Activated CD4-positive, alpha-beta memory T cell treated with anti-CD3 and anti-CD28 coated beads for 36 hours (primary cell): ENCODE measurements at places on chromosomes 2 and 18. TPM values are rescaled to one million over a fixed set of nuclear protein-coding genes. Genes with fewer than 3 reads are reported as not detected.

- no peak overlapping the region for H3K27ac ChIP-seq
- no peaks in the 10 kb centered on the region for H3K36me3 ChIP-seq
- peaks cover 2% of the 10 kb centered on the region for H3K4me1 ChIP-seq
- no peaks in the 10 kb centered on the region for H3K27me3 ChIP-seq
Observed at GRCh38 chr2:221753401-221753800, 181.3 kb upstream of the EPHA4 start.

- H3K36me3 ChIP-seq, result no peaks in the 10 kb centered on the region
- H3K4me1 ChIP-seq, result peaks cover 23% of the 10 kb centered on the region
- peaks cover 42% of the 10 kb centered on the region for H3K27me3 ChIP-seq
- peak overlapping the region; percentile 72 for H3K4me3 ChIP-seq
- H3K27ac ChIP-seq, result no peak overlapping the region
- peak; percentile 82 for DNase-seq
Observed at GRCh38 chr2:27264753-27265535, 2.1 kb upstream of the SLC30A3 start.

GRCh38 chr2:36562240-36562639, 35.7 kb downstream of the FEZ2 start:
- peaks cover 25% of the 10 kb centered on the region for H3K36me3 ChIP-seq
- no peak for DNase-seq
- H3K27me3 ChIP-seq, result no peaks in the 10 kb centered on the region
- H3K4me3 ChIP-seq, result no peak overlapping the region

GRCh38 chr2:200624658-200625057, 38.8 kb downstream of the AOX1 start:
- peaks cover 22% of the 10 kb centered on the region for H3K27me3 ChIP-seq
- H3K4me1 ChIP-seq, result no peaks in the 10 kb centered on the region
- H3K27ac ChIP-seq, result no peak overlapping the region
- no peak for DNase-seq

DNA sequence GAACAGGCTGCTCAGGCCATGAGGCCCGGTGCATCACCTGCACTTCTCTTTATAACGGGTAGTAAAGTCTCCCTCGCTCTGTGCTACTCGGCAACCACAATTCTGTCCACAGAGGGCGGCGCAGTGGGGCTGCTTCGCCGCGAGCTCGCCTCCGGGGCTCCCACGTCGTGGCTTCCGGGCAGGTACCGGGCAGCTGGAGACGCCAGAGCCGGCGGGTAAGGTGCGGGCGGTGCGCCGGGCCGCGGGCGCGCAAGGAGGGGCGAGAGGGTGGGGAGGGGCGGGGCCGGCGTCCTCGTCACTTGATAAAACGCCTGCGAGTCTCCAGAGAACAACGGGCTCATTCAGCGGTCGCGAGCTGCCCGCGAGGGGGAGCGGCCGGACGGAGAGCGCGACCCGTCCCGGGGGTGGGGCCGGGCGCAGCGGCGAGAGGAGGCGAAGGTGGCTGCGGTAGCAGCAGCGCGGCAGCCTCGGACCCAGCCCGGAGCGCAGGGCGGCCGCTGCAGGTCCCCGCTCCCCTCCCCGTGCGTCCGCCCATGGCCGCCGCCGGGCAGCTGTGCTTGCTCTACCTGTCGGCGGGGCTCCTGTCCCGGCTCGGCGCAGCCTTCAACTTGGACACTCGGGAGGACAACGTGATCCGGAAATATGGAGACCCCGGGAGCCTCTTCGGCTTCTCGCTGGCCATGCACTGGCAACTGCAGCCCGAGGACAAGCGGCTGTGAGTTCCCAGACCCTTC, at the start of gene ITGA6:
ITGA6 (plus strand) TSS at position 331 of the 734 bp plus-strand sequence.
- peak within 1 kb of the TSS; percentile 56 for H3K27ac ChIP-seq
- peaks cover 77% of the 10 kb centered on the region for H3K4me1 ChIP-seq
- peak within 1 kb of the TSS; percentile 80 for H3K4me3 ChIP-seq
- H3K36me3 ChIP-seq, result no peaks in the 10 kb centered on the region

GRCh38 chr2:215493376-215493775, 57.5 kb upstream of the FN1 start:
- H3K27me3 ChIP-seq, result peaks cover 10% of the 10 kb centered on the region
- no peak overlapping the region for H3K27ac ChIP-seq
- no peak for DNase-seq
- H3K4me3 ChIP-seq, result no peak overlapping the region

GRCh38 chr2:21812766-21813165, 689.0 kb downstream of the TDRD15 start:
- no peaks in the 10 kb centered on the region for H3K4me1 ChIP-seq
- no peaks in the 10 kb centered on the region for H3K27me3 ChIP-seq
- no peaks in the 10 kb centered on the region for H3K36me3 ChIP-seq

DNA sequence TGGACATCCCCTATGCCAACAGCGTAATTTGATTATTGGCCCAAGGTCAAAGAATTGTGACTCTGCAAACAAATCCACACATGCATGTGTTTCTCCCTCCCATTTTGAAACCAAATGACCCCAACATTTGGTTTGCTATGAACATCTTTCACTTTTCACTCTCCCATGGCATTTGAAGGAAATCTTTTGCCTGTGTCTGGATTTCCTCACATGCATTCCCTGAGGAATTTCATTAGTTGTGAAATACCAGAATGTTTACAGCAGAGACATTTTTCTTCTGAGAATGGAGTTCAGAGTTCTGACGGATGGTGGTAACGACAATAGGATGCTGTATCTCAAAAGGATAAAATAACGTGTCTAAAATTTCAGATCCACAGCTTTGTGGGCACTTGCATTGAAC, 60.3 kb upstream of the LMAN1 start:
- no peak overlapping the region for H3K27ac ChIP-seq
- H3K4me3 ChIP-seq, result no peak overlapping the region
- no peaks in the 10 kb centered on the region for H3K36me3 ChIP-seq

GRCh38 chr2:1925928-1926327, 181.6 kb upstream of the PXDN start:
- no peak overlapping the region for H3K4me3 ChIP-seq
- no peak for DNase-seq
- H3K36me3 ChIP-seq, result no peaks in the 10 kb centered on the region

- H3K4me3 ChIP-seq, result no peak overlapping the region
- no peak overlapping the region for H3K27ac ChIP-seq
- no peaks in the 10 kb centered on the region for H3K27me3 ChIP-seq
- no peaks in the 10 kb centered on the region for H3K36me3 ChIP-seq
- H3K4me1 ChIP-seq, result no peaks in the 10 kb centered on the region
Observed at GRCh38 chr18:7622721-7623120, 55.6 kb downstream of the PTPRM start.

GRCh38 chr2:206031950-206032567, 53.9 kb downstream of the INO80D start:
- no peak for DNase-seq
- H3K36me3 ChIP-seq, result peaks cover 68% of the 10 kb centered on the region
- H3K27me3 ChIP-seq, result no peaks in the 10 kb centered on the region
- no peak overlapping the region for H3K27ac ChIP-seq
- no peak overlapping the region for H3K4me3 ChIP-seq

DNA sequence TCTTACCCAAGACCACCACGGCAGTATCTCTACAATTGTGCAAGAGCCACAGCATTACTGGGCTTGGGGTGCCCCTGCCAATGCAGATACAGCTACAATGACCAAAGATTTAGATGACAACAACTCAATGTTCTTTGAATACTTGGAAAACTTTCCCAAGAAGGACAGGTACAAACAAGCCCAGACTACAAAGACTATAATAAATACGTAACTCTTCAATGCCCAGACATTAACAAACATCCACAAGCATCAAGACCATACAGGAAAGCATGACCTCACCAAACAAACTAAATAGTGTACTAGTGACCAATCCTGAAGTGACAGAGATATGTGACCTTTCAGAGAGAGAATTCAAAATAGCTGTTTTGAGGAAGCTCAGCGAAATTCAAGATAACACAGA, 62.8 kb downstream of the ICA1L start:
- peaks cover 16% of the 10 kb centered on the region for H3K36me3 ChIP-seq
- H3K4me3 ChIP-seq, result no peak overlapping the region
- no peaks in the 10 kb centered on the region for H3K4me1 ChIP-seq
- no peak for DNase-seq
- H3K27ac ChIP-seq, result no peak overlapping the region

DNA sequence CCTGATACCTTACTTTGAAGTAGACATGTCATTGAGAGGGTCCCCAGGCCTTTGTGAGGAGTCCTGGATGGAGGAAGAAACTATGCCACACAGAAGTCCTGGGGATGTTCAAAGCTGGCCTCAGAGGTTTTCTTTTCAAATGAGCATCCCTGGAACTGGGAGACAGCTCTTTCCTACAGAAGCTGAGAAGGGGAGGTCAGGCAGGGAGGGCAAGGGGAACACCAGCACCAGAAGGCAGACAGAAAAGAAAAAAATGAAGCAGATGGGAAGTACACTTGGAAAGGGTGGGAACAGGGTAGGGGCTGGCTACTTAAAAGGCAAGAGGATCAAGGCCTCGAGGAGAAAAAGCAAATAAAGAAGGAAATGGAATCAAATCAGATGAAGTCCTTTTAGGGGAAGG, 120.0 kb downstream of the FMNL2 start:
- H3K36me3 ChIP-seq, result no peaks in the 10 kb centered on the region
- peaks cover 13% of the 10 kb centered on the region for H3K27me3 ChIP-seq
- no peak for DNase-seq
- H3K4me3 ChIP-seq, result no peak overlapping the region

GRCh38 chr18:13137670-13138419, 80.7 kb upstream of the LDLRAD4 start:
- peak overlapping the region; percentile 88 for H3K4me3 ChIP-seq
- no peaks in the 10 kb centered on the region for H3K36me3 ChIP-seq
- no peaks in the 10 kb centered on the region for H3K27me3 ChIP-seq

DNA sequence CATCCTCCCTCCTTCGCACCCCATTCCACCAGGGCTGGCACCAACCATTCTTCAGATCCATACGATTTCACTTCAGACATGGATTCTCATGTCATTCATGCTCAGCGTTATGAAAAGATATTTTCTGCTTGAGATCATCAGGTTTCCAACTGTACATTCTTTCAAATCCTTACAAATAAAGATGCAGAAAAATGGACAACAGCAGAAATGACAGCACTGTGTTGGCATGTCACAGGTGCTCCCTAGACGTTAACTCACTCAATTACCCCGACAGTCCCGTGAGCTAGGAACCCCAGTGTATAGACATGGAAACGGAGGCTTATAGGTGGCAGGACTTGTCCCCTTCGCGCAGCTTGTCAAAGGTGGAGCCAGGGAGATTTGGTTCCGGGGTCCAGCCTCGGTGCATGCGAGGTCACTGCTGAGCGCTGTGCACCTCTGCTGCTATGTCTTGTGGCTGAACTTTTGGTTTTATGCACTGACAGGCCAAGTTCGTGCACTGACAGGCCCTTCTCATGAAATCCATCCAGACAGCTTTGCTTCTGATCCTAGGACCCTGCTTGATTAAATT, 17.7 kb downstream of the FHL2 start:
- no peaks in the 10 kb centered on the region for H3K4me1 ChIP-seq
- no peak for DNase-seq
- no peak overlapping the region for H3K27ac ChIP-seq
- H3K27me3 ChIP-seq, result no peaks in the 10 kb centered on the region
- H3K36me3 ChIP-seq, result no peaks in the 10 kb centered on the region

GRCh38 chr2:11774600-11774999, 28.2 kb downstream of the LPIN1 start:
- peaks cover 57% of the 10 kb centered on the region for H3K4me1 ChIP-seq
- no peaks in the 10 kb centered on the region for H3K27me3 ChIP-seq
- no peak overlapping the region for H3K4me3 ChIP-seq

DNA sequence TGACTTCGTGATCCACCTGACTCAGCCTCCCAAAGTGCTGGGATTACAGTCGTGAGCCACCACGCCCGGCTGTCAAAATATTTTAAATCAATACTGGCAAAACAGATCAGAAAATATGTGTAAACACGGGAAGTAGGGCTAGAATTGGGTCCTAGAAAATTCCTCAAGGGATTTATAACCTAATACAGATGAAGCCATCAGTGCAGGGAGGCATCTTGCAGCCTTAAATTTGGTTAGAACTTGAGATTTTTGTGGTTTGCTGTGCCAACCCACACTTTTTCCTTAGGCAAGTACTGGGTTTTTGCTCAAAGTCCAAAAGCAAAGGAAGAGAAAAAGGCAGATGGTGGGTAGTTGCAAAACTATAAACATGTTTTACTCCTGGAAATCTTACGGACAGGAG, 33.7 kb upstream of the NFE2L2 start:
- H3K27ac ChIP-seq, result no peak overlapping the region
- no peak overlapping the region for H3K4me3 ChIP-seq
- no peaks in the 10 kb centered on the region for H3K36me3 ChIP-seq
- H3K27me3 ChIP-seq, result no peaks in the 10 kb centered on the region
- no peak for DNase-seq

DNA sequence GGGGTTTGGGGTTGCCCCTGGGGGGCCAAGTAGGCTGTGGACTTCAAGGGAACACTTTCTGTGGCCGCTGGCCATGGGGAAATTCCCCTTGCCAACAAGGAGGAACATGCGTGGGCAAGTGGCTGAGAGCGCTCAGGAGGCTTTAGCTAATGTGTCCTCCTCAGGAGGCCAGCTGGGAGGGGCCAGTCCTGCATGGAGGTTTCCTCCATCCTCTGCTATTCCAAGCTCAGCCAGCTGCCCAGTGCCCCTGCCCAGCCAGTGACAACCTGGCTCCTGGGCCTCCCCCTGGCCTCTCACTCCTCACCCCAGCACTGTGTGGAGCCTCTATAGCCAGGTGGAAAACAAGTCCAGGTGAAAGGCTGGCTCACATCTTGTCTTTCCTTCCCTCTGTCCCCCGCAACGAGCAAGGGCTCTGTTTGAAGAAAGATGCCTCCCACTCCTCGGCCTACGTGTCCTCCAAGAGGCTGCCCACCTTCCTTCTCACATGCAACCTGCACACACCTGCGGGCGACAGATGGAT, 64.4 kb upstream of the DAPL1 start:
- no peaks in the 10 kb centered on the region for H3K27me3 ChIP-seq
- no peaks in the 10 kb centered on the region for H3K36me3 ChIP-seq
- H3K27ac ChIP-seq, result no peak overlapping the region

GRCh38 chr2:80338794-80339193, 34.2 kb upstream of the LRRTM1 start:
- H3K4me1 ChIP-seq, result no peaks in the 10 kb centered on the region
- H3K4me3 ChIP-seq, result no peak overlapping the region
- no peaks in the 10 kb centered on the region for H3K27me3 ChIP-seq
- H3K36me3 ChIP-seq, result no peaks in the 10 kb centered on the region

GRCh38 chr18:71045331-71046065, 756.7 kb downstream of the SOCS6 start:
- no peaks in the 10 kb centered on the region for H3K27me3 ChIP-seq
- no peak for DNase-seq
- H3K4me3 ChIP-seq, result no peak overlapping the region

GRCh38 chr2:127569666-127570065, 34.2 kb downstream of the MYO7B start:
- H3K4me1 ChIP-seq, result no peaks in the 10 kb centered on the region
- H3K4me3 ChIP-seq, result no peak overlapping the region
- no peak overlapping the region for H3K27ac ChIP-seq
- H3K36me3 ChIP-seq, result no peaks in the 10 kb centered on the region
- peaks cover 7% of the 10 kb centered on the region for H3K27me3 ChIP-seq

- H3K4me1 ChIP-seq, result no peaks in the 10 kb centered on the region
- no peak overlapping the region for H3K4me3 ChIP-seq
- no peaks in the 10 kb centered on the region for H3K36me3 ChIP-seq
- peaks cover 4% of the 10 kb centered on the region for H3K27me3 ChIP-seq
- no peak overlapping the region for H3K27ac ChIP-seq
Observed at GRCh38 chr18:36675542-36675941, 153.3 kb downstream of the TPGS2 start.

Gene IDH1
- total RNA-seq, result 30.9 TPM

Gene CEP192
- total RNA-seq, result 31.0 TPM

Gene CYP27C1
- total RNA-seq, result not detected

Gene CREG2
- total RNA-seq, result not detected

Gene ASB18
- total RNA-seq, result not detected

Gene ATAD2B
- total RNA-seq, result 14.3 TPM

Gene FAM228B
- 7.2 TPM for total RNA-seq

Gene IL18R1
- total RNA-seq, result 26.6 TPM

Gene HOXD3
- not detected for total RNA-seq

Gene ROCK2
- 16.6 TPM for total RNA-seq

Gene ANKRD62
- total RNA-seq, result not detected

Gene OR6B2
- not detected for total RNA-seq
